ENCODE measurements at places on chromosomes 3 and 15. TPM values are rescaled to one million over a fixed set of nuclear protein-coding genes. Genes with fewer than 3 reads are reported as not detected.

DNA sequence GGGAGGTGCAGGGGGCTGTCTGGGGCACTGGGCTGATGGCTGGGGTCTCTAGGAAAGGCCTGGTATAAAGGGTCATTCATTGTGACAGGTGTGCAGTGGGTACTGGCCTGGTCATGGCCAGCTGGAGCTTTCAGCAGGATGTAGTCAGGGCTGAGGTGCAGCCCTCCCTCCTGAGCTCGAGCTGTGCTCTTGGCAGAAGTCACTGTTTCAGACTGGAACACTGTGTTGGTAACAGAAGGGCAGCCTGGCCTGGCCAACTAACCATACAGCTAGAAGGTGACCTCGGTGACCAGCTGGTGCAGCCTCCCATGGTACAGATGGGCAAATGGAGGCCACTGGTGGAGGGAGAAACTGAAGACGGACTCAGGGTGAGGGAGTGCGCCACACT, 34.4 kb upstream of the LCTL start:
- peak; percentile 83 for DNase-seq

DNA sequence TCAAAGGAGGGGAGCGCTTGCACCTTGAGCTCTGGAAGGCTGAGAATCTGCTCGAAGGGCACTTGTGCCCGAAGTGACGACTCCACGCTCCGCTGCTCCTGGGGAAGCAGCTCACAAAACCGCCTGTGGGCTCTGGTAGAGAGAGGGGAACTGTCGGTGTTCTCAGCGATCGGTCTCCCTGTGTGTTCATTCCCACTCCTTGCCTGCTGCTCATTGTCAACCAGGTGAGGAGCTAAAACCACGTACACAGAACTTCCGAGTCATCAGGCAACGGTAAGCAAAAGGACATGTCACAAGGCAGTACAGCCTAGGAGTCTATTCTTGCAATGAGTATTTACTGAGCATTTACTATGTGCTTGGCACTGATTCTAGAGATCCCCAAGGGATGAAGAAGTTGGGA, 1.5 kb downstream of the CIB1 start:
- no peak for DNase-seq

DNA sequence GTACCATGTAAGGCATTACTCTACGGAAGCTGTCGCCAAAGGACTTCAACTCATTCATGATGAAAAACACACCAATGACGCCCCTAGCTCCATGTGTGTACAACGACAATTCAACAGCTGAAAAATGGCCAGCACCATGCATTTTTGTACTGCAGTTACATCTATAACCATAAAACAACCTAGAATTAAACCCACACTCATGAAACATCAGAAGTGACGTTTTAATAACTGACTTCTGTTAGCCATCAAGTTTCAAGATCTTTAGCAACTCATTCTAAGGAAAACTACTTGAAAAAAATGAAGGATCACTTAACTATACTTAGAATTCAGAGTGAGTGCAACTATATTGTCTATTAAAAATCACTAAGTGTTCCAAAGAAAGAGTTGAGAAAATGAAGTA, 84.9 kb downstream of the RFTN1 start:
- no peak for DNase-seq

GRCh38 chr3:180829409-180830405, 82.8 kb upstream of the FXR1 start:
- no peak for DNase-seq

- DNase-seq, result no peak
Observed at GRCh38 chr3:134294302-134295280, 43.9 kb upstream of the RYK start.

DNA sequence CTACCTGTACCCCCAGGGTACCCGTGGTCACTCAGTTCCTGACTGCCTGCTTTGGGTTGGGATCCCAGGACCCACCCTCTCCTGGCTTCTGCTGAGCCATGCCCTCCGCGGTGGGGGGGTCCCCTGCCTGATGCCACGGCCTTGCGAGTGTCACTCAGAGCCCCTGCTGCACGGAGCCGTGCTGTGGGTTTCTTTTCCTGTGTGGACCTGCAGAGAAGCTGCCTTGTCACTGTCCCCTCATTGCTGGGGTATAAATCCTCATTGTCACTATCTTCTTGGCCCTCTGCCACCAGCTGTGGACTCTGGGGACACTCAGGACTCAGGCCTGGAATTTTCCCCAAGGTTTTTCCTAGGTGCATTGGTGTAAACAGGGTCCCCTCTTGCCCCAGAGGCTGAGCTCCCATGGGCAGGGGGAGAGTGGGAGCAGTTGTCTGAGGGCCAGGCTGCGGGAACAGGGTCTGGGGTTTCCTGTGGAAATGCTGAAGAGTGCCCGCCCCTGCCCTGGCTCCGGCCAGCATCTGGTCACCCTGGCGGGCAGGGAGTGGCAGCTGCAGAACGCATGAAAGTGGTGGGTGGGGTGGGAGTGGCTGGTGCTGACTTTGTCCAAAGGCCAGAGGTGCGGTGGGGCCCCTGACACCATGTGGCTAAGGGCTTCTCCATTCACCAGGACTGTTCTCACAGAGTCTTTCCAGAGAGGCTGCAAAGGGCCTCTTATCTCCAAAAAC, 191.7 kb downstream of the GOLGA6L6 start:
- DNase-seq, result no peak

GRCh38 chr15:53530761-53531160, 228.7 kb downstream of the WDR72 start:
- no peak for DNase-seq

DNA sequence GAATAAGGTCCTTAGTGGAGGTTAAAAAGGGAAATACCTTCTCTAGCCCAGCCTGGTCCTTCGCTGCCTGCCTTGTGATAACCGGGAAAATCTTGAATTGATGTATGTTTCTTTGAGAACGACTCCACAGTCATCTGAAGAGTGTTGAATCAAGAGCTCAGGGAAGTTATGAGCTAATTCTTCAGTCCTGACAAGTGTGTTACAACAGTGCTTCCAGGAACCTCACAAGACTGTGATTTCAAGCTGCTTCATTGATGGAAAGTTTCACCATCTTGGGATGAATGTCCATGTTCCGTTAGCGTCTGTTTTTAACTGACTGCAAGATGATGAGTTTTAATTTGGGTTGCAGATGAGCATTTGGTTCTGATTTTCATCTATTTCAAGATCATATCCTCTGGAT, 12.4 kb downstream of the TMEM41A start:
- no peak for DNase-seq

- no peak for DNase-seq
Observed at GRCh38 chr15:74045184-74045583, 37.2 kb downstream of the GOLGA6A start.

- DNase-seq, result no peak
Observed at GRCh38 chr3:129552287-129553050, 9.5 kb downstream of the H1-8 start.

- DNase-seq, result no peak
Observed at GRCh38 chr3:10599017-10599416, 93.6 kb upstream of the ATP2B2 start.

DNA sequence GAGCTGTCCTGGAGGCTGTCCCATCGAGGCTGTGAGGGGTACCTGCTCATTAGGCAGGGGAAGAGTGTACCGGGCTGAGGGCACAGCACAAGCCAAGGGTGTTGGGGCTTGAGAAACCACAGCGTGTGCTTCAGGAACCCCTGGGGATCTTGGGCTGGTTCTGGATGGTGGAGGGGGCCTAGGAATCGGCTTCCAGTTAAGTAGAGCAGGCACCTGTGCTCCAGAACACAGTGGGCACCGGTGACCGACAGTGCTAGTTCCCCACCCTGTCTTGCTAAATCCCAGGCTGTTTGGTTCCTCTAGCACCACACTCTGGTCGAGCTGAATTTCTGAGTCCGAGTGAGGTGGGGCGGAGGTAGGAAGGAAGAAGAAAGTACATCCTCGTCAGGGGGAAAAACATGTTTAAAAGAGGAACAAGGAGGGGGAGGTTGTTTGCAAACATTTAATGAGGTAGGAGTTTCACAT, 29.1 kb downstream of the SLC6A6 start:
- no peak for DNase-seq

- no peak for DNase-seq
Observed at GRCh38 chr3:151558661-151559060, 97.8 kb upstream of the IGSF10 start.

- DNase-seq, result peak; percentile 96
Observed at GRCh38 chr3:157088601-157089454, 71.1 kb downstream of the CCNL1 start.

GRCh38 chr3:139518306-139518705, 21.2 kb downstream of the RBP1 start:
- no peak for DNase-seq

GRCh38 chr3:177813322-177813721, 616.0 kb upstream of the TBL1XR1 start:
- no peak for DNase-seq

DNA sequence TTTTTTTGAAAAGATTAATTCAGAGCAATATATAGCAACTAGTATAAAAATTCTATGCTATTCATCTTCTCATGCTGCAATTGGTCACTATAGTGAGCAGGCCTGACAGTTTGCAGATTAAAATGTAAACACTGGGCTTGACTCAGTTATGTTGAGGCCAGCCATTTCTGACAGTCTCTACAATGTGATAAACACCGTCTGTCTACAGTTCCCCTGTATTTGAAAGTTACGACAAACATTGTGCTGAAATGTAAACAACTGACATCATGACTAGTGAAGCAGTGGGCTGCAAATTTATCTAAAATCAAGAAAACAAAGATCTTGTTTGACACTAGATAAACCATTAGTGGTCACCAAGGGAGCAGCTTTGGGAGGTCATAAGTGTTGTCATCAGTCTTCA, 197.4 kb downstream of the ISL2 start:
- DNase-seq, result no peak

- DNase-seq, result no peak
Observed at GRCh38 chr3:127137757-127138536, 55.0 kb upstream of the PRR23E start.

DNA sequence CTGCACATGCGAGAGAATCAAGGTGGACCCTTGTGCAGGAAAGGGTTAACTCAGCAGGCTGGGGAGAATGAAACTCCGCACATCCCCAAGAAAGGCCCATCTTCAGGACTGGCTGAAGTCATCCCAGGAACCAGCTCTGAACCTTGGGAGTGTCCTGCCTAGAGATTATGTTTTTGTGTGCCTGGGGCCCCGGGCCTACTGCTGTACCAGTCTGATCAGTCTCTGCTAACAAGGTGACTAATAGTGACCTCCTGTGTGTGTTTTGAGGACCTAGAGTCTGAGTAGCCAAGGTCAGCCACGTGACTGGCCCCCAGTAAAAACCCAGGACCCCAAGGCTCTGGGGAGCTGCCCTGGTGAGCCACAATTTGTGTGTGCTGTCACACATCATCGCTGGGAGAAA, 58.2 kb downstream of the CYFIP1 start:
- no peak for DNase-seq

- DNase-seq, result no peak
Observed at GRCh38 chr3:31103181-31103580, 208.7 kb upstream of the GADL1 start.

DNA sequence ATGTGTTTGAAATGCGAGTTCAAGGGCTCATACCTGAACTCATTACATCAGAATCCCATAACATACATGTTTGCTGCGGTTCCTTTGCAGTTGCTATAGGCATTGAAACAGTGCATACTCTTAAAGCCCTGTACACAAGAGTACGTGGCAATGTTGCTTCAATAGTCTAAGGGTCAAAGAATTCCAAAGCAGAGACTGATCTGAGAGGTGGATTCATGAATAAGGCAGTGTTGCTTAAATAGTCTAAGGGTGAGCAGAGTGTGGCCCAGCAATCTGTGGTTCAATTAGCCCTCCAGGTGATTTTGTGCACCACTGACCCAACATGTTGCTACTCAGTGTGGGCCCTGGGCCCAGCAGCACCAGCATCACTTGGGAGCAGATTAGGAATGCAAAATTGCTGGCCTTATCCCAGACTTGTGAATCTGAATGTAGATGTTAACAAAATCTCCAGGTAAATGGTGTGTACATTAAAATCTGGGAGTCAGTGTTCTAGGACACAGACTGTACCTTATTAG, 314.7 kb upstream of the UMPS start:
- no peak for DNase-seq

DNA sequence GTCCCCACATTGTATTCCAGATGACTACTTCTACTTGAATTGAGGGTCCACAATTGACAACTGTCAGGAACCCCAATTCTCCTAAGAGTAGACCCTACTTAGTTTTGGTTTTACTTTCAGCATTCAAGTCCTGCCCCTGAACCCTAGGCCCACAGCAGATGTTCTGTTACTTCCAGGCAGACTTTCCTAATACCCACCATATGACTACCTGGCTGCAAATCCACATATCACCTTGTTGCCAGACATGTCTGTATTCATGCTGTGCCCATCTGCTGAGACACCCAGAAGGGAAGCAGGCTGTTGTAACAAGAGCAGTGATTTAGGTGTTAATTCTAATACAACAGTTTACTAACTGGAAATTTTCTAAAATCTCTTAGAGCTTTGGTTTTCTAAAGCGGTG, 235.1 kb upstream of the CCDC54 start:
- DNase-seq, result peak; percentile 44

GRCh38 chr15:50181969-50182218, at the start of gene SLC27A2:
Gene SLC27A2, plus strand, starts transcription at chr15:50182196. Its CDS starts 232 bp downstream, at chr15:50182428.
- no peak for DNase-seq

DNA sequence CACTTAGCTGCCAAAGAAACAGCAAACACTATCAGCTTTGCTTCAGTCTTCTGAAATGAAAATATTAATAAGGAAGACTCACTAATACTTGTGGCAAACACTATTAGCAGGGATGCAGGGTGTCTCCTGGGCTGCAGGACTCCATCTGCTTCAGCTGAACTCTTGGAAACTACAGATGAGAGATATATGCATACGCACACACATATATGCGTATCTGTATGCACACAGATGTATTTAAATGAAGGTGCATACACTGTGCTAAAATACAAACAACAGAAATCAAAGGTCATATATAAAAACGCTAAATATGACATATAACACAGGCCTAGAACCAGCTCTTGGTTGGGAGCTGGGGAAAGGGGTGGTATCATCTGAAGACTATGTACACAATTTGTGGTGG, 10.6 kb downstream of the PPM1M start:
- DNase-seq, result no peak

- DNase-seq, result no peak
Observed at GRCh38 chr3:138921316-138922292, 25.3 kb downstream of the FOXL2 start.

- DNase-seq, result peak; percentile 97
Observed at GRCh38 chr3:52897130-52898122, at the start of gene STIMATE. Gene STIMATE, minus strand, starts transcription at chr3:52897548. Its CDS starts 98 bp downstream, at chr3:52897450.

TIMP4 gene
- 17.6 TPM for total RNA-seq

LINGO1 gene
- 30.1 TPM for total RNA-seq

GOLGA6D gene
- total RNA-seq, result not detected

ATP13A4 gene
- total RNA-seq, result 7.3 TPM

GABRR3 gene
- total RNA-seq, result not detected

ELP6 gene
- total RNA-seq, result 25.0 TPM

ADGRG7 gene
- total RNA-seq, result not detected

IGSF10 gene
- 3.9 TPM for total RNA-seq

GALK2 gene
- total RNA-seq, result 38.2 TPM

ZMYND10 gene
- 5.4 TPM for total RNA-seq

ZPLD1 gene
- total RNA-seq, result 0.54 TPM

GOLGA6B gene
- not detected for total RNA-seq

PLXND1 gene
- total RNA-seq, result 47.4 TPM

GOLGA8J gene
- 0.36 TPM for total RNA-seq
